ENCODE measurements at places on chromosomes 4 and X.

DNA sequence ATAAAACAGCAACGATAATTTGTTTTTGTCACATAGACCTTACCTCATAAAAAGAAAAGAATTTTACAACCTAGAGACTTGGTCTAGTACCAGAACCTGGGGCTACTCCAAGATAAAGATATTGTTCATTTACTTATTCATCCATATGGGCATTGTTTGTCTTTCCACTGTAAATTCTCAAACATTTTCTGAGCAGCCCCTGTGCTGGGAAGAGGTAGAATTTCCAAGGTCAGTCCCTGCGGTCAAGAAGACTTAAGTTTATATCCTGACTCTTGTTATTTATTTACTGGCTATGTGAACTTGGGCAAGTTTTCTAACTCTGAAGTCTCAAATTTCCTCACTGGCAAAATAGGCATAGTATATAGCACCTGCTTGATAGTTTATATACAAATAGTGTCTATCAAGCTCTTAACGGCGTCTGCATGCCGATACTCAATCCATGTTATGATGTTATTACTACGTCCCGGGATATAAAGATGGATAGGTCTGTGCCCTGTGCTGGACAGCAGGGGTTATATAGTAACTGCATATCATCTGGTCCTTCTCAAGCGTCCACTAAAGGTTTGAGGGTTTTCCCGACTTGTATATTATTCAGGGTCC is 222.1 kb upstream of the TAPT1 start:
- no peak for DNase-seq

DNA sequence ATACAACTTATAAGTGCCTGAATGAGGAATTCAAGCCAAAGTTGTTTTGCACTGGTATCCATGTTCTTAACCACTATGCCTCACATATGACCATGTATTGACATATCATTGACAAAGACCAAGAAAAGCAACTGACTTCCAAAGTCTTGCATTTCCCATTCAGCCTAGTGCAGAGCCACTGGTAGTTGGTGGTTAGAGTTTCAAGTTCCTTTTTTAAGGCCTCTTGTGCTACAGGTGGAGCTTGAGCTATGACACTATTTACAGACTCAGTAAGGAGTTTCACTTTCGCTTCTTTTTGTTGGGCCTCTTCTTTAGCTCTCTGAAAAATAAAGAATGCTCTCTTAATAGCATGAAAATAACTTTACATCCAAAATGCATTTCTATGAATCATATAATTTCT is 763.0 kb downstream of the DMD start:
- DNase-seq: no peak

DNA sequence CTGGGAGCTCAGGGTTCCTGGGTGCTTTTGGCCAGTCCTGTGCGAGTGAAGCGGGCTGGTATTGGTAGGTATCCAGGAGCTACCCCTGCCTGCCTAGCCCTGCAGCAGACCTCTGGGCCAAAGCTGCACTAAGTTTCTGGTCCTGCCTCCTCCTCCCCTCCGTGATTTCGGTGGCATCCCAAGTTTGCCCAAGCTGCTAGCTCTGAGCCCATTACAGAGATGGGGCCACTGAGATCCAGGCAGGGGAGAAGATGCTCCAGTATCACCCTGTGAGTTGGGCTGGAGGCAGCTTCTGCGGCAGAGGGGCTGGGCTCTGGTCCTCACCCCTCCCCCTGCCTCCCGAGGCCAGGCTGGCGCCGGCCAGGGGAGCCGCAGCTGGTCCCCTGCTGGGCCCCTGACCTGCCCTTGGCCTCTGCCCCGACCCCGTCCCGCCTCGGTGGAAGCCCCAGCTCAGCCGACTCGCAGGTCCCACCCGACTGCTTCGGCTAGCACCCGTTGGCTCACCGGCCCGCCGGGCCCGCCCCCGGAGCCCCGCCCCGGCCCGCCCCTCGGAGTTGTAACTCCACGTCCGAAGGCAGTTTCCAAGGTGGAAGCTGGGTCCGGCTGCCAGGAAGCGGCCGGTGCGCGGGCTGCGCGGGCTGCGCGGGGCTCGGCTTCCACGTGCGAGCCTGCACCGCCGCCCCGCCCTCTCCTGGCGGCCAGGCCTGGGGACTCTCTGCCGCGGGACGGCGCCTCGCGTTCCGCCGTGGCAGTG is at the start of gene DUSP9:
Gene DUSP9, plus strand, starts transcription at position 584 of the 754 bp plus-strand sequence. CDS start 751 bp downstream, outside the sequence.
- DNase-seq: no peak

- DNase-seq: peak; percentile 29
Measured at GRCh38 chr4:168636506-168637196, 139.8 kb downstream of the PALLD start.

DNA sequence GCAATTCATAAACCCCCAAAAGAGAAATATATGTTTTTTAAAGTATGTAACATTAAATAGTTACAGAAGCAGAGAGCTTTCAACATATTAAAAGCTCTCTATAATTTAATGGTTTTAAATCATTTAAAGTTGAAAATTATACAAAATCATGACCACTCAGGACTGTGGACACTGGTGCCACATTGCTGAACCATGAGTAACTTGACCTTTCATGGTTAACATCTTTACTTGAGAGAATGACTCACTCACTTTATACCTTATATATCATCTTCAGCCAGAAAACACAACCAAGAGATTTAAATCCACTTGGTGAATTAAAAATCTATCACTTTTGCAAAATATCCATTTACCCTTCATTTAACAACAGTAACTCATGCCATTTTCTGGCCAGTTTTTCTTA is 584.3 kb upstream of the SMIM31 start:
- no peak for DNase-seq

- no peak for DNase-seq
Measured at GRCh38 chrX:134313418-134313817, 76.4 kb downstream of the CCDC160 start.

- no peak for DNase-seq
Measured at GRCh38 chr4:37573566-37573965, 112.6 kb downstream of the RELL1 start.

GRCh38 chrX:11080741-11081305 is 30.3 kb upstream of the HCCS start:
- no peak for DNase-seq

- DNase-seq: no peak
Measured at GRCh38 chrX:134633832-134634231, 24.4 kb downstream of the PLAC1 start.

DNA sequence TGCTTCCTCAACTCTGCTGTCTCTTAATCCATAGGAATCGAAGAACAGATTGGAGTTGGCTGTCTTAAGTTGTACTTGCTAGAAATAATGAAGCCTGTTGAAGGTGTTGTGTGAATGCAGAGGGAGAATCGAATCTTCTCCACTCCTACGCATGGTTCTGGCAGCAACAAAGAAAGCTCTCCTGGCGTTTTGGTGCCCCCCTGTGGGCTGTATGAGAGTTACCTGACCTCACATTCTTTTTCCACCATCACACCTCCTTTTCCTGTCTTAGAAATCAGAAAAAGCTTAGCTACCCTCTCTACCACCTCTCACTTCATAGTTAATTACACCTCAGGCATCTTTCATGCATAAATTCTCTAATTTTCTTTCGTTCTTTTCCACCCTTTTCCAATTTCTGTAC is 16.3 kb downstream of the KLF8 start:
- no peak for DNase-seq

- DNase-seq: no peak
Measured at GRCh38 chrX:18893536-18893935, 90.4 kb downstream of the PHKA2 start.

DNA sequence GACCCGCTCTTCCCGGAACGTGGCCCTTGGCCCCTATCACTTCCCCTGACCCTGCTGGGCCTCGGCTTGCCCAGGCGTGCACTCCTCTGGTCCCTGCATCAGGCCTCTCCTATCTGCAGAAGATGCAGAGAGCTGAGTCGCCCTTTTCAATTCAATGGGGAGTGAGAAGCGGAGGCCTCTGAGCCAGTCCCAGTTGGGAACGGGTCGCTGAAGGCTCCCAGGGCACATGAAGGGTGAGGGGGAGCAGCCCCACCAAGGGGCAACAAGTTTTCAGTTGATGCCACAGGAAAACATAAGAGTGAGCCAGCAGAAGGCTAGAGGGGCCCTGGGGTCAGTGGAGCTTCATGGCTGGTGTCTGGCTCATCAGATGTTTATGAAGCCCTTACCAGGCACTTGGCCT is 17.1 kb downstream of the PSAPL1 start:
- DNase-seq: no peak

GRCh38 chrX:40105835-40106675 is 8.3 kb upstream of the BCOR start:
- no peak for DNase-seq

DNA sequence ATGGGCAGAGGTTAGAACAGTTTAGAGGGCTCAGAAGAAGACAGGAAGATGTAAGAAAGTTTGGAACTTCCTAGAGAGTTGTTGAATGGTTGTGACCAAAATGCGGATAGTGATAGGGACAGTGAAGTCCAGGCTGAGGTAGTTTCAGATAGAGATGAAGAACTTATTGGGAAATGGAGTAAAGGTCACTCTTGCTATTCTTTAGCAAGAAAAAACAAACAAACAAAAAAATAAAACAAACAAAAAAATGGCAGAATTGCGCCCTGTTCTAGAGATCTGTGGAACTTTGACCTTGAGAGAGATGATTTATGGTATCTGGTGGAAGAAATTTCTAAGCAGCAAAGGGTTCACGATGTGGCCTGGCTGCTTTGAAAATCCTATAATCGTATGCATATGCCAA is 185.1 kb upstream of the SFRP2 start:
- DNase-seq: no peak

DNA sequence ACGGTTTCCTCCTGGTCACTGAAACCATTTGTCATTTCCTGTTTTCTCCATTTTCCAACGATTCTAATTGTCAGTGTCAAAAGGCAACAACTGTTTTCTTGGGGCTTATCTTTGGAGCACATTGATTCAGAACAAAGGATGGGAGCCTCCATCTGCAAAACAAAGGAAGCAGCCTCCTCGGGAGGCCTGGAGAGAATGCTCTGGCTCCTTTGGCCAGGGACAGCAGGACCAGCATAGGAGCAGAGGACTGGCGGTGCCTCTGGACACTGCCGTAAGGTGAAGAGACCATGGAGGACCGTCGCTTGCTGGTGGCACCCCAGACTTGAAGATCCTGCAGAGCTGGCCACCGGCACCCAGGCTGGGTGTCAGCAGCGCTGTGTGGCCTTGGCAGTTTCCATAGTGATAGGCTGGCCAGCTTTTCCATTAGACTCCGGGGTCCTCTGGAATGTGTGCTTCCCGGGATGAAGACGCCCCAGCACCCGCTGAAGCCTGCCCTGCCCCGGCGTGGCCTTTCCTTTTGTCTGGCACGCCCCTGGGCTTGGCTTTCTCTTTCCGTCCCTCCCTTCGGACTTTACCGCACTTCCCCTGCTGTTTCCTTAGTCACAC is 61.1 kb upstream of the MTM1 start:
- no peak for DNase-seq

- DNase-seq: no peak
Measured at GRCh38 chrX:9558615-9559014, 93.8 kb downstream of the TBL1X start.

GRCh38 chrX:10529344-10529743 is 91.0 kb downstream of the MID1 start:
- no peak for DNase-seq

DNA sequence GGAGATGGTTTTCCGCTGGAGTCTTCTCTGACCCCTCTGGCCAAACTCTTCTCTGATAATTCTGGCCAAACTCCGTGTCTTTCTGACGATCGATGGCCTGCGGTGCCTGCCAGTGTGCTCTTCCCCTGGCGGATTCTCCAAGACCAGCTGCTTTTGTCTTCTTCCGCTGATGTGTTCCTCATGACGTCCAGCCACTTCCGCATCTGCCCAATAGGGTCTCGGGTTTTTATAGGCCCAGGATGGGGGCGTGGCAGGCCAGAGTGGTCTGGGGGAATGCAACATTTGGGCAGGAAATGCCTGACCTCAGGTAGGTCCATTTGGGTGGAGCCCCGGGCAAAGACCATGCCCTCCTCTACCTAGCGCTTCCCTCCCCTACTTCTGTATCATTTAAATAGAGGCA is 1542.1 kb downstream of the STIM2 start:
- no peak for DNase-seq

DNA sequence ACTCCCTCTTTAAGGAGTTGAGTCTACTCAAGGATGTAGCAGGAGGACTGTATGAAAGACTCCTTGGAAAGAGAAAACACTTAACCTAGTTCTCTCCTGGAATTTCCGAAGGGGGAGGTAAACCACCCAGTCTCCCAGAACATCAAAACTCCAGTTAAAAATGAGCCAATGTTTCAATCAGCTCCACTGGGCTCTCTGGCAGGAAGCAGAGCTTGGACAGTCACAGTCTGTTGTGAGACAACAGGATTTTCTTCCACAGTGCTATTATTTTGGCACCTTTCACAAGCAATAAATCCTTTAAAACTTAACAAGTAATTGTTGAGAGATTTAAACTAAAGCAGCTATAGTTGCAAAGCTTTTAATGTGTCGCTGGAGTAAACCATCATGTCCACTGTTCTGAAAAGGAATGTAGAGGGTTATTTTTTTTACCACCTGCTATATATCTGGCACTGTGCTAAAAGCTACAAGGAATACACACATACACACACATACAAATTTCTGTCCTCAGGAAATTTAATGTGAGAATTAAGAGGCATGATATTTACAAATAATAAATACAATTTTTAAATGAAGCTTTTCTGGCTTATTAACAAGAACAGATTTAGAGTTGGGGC is 229.2 kb upstream of the INTU start:
- no peak for DNase-seq

- no peak for DNase-seq
Measured at GRCh38 chr4:123936621-123937043, 540.0 kb downstream of the SPRY1 start.

DNA sequence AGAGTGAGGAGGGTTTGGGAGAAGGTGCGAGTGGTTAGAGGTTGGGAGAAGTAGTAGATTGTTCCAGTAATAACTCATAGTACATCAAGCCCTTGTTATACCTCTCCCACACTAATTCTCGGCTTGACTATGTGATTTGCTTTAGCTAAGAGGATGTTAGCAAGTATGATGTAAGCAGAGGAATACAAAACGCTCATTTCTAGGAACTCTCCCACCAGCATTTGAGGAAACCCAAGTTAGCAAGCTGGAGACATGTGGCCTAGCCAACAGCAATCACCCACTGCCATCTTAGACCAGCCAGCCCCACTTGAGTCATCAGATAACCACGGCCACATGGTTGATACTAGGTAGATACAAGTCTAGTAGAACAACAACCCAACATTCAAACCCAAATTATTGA is 14.2 kb downstream of the FTHL17 start:
- DNase-seq: no peak

DNA sequence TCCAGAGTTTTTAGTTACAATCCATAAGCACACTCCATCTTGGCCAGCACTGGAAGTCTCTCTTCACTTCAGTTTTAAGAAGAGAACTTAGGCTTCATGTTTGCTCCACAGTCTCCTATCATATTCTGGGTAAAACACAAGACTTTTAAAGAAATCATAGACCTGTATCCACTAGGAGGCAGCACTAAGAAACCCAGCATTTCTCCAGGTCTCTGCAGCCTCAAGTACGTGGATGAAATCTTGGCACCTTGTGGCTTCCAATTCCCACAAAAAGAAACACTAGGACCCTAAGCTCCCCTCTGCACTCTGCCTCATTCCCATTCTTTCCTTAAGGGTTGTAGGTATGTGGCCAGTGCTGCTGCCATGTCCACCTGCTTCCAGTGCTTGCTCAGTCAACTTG is 367.3 kb upstream of the CASK start:
- DNase-seq: no peak

All from amniotic stem cell (primary cell).